ENCODE measurements at places on chromosomes 3 and 15. TPM values are rescaled to one million over a fixed set of nuclear protein-coding genes. Genes with fewer than 3 reads are reported as not detected.

DNA sequence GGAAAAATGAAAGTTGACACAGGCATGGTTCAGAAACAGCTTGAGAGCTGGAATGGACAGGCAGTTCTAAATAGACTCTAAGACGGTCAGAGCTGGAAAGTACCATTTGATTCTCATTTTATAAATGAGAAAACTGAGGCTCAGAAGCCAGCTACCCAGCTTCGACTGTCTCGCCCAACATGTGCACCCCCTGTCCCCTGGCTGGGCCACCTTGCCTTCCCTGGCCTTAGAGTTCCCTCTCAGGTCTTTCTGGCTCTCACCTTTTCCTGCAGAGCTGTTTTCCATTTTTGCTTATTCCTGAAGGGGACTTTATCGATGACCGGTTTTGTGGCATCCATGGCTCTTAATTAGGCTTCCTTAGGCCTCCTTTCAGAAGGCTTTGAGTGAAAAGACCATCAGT lies 17.3 kb upstream of the DOCK3 start:
- no peak overlapping the region for H3K27ac ChIP-seq
- H3K4me1 ChIP-seq = no peaks in the 10 kb centered on the region
- no peaks in the 10 kb centered on the region for H3K27me3 ChIP-seq
- H3K36me3 ChIP-seq = no peaks in the 10 kb centered on the region
- no peak for DNase-seq

DNA sequence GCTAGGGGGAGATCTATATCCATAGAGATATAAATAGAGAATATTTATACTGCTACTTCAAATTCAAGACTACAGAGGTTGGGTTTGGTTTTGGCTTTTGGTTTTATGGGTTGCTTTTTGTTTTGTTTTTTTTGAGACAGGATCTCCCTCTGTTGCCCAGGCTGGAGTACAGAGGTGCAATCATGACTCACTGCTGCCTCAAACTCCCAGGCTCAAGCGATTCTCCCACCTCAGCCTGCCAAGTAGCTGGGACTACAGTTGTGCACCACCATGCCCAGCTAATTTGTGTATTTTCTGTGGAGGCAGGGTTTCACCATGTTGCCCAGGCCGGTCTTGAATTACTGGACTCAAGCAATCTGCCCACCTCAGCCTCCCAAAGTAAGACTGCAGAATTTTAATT lies 3.9 kb upstream of the UBL7 start:
- no peaks in the 10 kb centered on the region for H3K4me1 ChIP-seq
- H3K27ac ChIP-seq = no peak overlapping the region
- no peaks in the 10 kb centered on the region for H3K27me3 ChIP-seq

- H3K27me3 ChIP-seq = no peaks in the 10 kb centered on the region
- no peak overlapping the region for H3K4me3 ChIP-seq
- H3K36me3 ChIP-seq = no peaks in the 10 kb centered on the region
- no peak overlapping the region for H3K27ac ChIP-seq
Measured at GRCh38 chr3:5798809-5799208, 611.3 kb downstream of the EDEM1 start.

DNA sequence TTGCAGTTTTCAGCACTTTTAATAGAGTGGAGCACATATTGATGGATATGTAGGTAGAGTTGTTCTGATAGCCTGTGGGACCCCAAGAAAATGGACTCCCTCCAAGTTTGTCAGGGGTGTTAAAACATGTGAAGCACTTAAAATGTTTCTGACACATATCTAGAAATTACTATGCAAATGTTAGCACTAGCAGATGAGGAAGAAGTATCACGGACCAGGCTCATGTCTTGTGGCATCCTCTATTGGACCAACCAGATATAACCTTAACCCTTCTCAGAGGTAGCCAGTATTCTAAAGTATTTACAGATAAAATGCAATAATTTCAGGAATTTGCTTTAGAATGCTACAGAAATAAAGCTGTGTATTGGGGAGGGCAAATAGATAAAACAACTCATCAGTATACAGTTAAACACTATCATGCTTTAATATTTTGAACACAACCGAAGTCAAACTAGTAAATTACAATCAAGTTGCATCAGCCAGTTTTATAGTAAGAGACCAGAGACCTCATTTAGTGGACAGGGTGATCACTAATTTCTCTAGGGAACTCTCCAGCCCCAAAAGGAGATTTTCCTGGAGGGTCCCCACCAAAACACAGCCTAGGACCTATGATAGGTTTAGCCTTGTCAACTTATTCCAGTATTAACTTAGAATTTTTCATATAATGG lies 57.2 kb upstream of the FBN1 start:
- no peak for DNase-seq
- H3K4me3 ChIP-seq = no peak overlapping the region
- no peak overlapping the region for H3K27ac ChIP-seq
- H3K4me1 ChIP-seq = no peaks in the 10 kb centered on the region

GRCh38 chr15:63111481-63111880 lies 10.2 kb upstream of the LACTB start:
- no peaks in the 10 kb centered on the region for H3K27me3 ChIP-seq
- H3K4me3 ChIP-seq = no peak overlapping the region
- peaks cover 2% of the 10 kb centered on the region for H3K4me1 ChIP-seq
- no peaks in the 10 kb centered on the region for H3K36me3 ChIP-seq

DNA sequence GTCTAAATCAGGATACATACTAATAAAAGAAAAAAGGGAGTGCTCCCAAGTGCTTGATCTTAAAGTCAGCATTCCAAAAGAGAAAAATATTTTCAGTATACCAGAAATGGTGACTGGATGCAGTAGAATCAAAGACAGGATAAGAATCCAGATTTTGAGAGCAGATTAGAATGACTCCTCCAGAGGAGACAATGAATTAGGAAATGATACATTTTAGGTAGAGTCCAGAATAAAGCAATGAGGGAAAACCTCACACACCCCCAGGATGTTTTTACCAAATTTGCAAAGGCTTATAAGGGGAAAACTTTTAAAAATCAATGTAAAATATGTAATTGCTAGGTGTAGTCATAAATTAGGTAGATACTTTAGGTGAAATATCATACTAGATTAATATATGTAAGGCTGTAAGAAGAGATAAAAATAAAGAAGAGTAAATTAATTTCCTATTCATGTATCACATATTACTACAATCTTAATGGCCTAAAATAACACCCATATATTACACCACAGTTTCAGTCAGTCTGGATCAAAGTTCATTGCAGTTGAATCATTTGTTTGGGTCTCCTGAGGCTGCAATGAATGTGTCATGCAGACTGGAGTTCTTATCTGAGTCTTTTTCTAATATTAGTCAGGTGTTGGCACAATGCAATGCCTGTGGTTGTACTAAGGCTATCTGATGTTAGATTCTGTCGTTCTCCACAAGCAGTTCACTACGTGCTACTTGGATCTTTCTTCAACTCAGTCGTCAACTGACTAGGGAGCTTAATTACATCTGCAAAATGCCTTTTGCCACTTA lies 547.8 kb upstream of the EPHA6 start:
- H3K27me3 ChIP-seq = no peaks in the 10 kb centered on the region
- no peak overlapping the region for H3K27ac ChIP-seq
- H3K4me1 ChIP-seq = no peaks in the 10 kb centered on the region
- no peak overlapping the region for H3K4me3 ChIP-seq
- no peaks in the 10 kb centered on the region for H3K36me3 ChIP-seq

The CKMT1A gene
- total RNA-seq = not detected

The GATA2 gene
- 12.5 TPM for total RNA-seq

The ANKRD63 gene
- total RNA-seq = not detected

The TGM5 gene
- total RNA-seq = 0.84 TPM

The POTEB2 gene
- total RNA-seq = not detected

GRCh38 chr3:172140499-172141391 lies 101.4 kb downstream of the FNDC3B start:
- peak; percentile 54 for DNase-seq
- no peaks in the 10 kb centered on the region for H3K27me3 ChIP-seq
- H3K4me1 ChIP-seq = peaks cover 13% of the 10 kb centered on the region
- H3K4me3 ChIP-seq = no peak overlapping the region
- no peaks in the 10 kb centered on the region for H3K36me3 ChIP-seq
- peak overlapping the region; percentile 75 for H3K27ac ChIP-seq

DNA sequence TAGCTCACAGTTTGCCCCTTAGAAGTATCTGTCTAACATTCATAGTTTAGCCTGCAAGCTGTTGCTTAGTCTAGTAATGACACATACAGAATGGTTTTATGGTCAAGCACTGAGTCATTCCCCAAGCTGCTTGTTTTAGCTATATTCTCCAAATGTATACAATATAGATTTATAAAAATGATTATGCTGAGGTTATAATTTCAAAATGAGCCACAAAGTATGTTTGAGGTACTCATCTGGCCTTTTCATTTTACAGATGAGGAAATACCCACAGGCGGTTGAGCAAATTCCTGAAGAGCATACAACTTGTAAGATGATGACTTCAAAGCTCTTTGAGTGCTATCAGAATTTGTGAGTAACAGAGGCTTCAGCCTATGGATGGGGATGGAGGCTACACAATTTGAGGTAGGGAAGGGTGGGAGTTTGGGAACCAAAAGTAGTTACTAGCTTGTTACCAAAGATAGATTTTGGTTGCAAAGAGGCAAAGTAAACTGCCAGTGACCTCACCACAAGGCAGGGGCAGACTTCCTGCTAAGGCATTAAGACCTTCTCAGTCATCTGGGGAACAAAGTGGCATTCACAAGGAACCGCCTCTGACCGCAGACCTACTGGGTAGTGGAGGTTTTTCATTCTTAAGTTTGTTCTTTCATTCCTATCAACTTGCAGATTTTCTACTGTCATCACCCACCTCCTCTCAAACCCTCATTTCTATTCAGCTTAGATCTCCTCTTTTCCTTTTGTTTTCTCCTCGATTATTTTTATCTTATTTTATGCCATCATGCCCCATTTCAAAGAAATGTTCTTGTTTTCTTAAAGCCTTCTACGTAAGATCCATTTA lies 257.2 kb upstream of the NECTIN3 start:
- H3K4me1 ChIP-seq = no peaks in the 10 kb centered on the region
- H3K36me3 ChIP-seq = no peaks in the 10 kb centered on the region
- no peak overlapping the region for H3K4me3 ChIP-seq

The AGTR1 gene
- total RNA-seq = 4.0 TPM

All from aorta (tissue), 5 donors.